ENCODE measurements at places on chromosomes 1 and 21.

DNA sequence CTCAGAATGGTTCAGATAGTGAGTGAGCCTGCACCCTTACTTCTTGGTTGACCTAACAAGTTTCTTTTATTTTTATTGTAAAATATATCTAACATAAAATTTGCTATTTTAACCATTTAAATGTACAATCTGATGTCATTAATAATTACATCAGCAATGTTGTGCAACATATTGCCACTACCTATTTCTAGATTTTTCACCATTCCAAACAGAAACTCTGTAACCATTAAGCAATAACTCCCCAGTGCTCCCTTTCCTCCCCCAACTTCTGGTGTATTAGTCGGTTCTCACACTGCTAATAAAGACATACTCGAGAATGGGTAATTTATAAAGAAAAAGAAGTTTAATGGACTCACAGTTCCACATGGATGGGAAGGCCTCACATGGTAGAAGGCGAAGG lies 76.2 kb upstream of the TENT5C start:
- no peak for DNase-seq

- DNase-seq = no peak
Measured at GRCh38 chr21:23963454-23963853, 1643.8 kb downstream of the MRPL39 start.

DNA sequence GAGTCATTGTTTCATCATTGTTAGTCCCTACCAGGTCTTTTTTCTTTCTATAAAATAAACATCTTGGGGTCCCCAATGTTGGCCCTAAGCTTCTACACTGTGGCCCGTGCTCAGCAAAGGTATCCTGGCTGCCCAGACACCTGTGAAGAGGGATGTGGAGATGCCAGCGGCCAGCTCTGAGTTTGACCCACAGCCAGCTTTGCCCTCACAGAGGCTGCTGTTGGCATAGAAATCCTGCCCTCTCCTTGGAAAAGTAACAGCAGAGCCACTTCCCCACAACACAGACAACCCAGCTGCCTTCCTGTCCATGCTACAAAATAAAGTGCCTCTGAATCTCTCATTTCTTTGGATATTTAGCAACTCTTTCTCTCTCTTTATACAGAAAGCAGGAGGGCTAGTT lies 6.0 kb downstream of the TRIM62 start:
- no peak for DNase-seq

- DNase-seq = no peak
Measured at GRCh38 chr21:36735724-36736320, 36.9 kb downstream of the SIM2 start.

- peak; percentile 4 for DNase-seq
Measured at GRCh38 chr1:107548276-107548675, 407.4 kb downstream of the NTNG1 start.

DNA sequence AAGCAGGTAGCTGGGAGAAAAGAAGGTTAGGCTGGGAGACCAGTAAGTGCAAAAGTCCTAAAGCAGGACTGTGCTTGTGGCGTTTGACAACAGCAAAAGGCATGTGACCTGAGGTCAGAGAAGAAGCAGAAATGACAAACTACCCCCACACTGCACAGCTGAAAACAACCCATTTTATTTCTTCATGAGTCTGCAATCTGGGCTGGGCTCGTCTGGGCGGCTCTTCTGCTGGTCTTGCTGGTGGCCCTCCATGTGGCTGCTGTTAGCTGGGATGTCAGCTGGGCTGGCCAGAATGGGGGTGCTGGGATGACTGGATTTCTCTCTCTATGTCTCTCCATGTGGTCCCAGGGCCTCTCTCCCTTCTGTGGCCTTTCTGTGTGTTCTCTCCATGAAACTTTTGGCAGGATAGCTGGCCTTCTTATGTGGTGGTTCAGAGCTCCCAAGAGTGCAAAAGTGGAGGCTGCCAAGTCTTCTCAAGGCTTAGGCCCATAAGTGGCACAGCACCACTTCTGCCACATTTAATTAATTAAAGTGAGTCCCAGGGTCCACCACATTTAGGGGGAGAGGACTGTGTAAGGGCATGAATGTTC lies 128.6 kb downstream of the RIPK4 start:
- DNase-seq = no peak

DNA sequence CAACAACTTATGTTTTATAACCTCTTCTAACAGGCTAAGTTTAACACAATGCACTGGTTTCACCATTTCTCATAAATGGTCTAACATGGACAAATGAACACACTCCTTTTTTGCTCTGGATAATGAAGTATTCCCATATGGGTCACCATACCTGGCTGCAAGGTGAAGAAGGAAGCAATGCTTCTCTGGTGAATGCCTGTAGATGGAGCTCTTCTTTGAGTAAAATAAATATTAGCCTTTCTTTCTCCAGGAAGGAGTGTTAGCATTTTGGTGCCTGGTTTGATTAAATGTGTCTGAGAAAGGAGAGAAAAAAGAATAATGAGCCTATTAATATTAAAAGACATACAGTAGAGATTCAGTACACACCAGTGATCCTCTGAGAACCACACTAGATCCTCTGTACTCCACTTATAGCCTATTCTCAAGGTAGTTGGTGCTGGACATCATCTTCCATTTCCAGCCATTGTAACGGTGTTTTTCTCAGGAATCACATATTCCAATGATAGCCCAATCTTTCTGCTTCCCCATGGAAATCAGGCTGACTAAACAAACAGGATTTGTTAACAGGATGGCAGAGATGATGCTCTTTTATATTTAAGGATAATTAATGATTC lies 17.6 kb downstream of the MTFR1L start:
- DNase-seq = no peak

DNA sequence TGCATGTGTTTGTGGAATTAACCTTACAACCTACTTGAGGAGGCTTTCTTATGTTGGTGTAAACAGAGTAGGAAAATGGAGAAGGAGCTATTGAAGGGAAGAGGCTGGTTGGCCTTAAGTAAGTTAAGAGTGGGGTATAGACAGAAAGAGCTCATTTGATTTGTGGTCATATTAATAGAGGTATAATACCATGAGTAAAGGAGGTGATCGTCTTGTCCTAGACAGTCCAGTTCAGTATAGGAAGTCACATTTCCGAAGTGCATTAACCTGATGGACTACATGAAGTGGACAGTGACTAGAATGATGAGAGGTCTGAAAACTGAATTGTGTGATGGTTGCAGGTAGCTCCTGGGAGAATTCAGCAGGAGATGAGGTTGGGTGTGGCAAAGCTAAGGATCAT lies 215.4 kb upstream of the ZC3H12A start:
- DNase-seq = no peak

GRCh38 chr1:110207831-110208230 lies 2.3 kb upstream of the KCNC4 start:
- DNase-seq = peak; percentile 26

GRCh38 chr1:110060034-110060661 lies 10.3 kb downstream of the ALX3 start:
- DNase-seq = no peak

DNA sequence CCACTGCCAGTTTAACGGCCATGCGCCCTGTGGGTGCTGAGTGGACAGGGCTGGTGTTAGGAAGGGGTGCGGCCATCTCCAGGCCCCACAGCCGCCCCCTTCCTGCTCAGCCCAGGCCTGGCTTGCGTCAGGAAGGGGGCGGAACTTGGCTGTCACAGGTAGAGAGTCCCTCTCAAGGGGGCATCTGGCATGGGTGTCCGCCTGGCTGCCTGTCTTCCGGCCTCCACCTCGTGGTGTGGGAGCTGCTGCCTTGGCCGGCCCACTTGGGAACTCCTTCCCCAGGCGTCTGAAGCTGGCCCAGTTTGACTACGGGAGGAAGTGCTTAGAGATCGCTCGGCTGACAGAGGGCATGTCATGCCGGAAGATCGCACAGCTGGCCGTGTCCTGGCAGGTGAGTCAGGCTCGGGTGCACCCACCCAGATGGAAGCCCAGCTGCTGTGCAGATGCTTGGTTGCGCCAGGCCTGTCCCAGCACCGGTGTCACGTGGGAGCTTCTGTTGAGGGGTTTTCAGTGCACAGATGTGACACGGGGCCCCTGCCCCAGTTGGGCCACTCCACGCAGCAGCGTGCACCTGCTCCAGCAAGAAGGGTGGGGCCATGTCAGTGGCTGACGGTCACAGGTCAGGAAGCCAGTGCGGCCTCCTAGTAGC lies 9.1 kb upstream of the ATAD3B start:
- DNase-seq = no peak

DNA sequence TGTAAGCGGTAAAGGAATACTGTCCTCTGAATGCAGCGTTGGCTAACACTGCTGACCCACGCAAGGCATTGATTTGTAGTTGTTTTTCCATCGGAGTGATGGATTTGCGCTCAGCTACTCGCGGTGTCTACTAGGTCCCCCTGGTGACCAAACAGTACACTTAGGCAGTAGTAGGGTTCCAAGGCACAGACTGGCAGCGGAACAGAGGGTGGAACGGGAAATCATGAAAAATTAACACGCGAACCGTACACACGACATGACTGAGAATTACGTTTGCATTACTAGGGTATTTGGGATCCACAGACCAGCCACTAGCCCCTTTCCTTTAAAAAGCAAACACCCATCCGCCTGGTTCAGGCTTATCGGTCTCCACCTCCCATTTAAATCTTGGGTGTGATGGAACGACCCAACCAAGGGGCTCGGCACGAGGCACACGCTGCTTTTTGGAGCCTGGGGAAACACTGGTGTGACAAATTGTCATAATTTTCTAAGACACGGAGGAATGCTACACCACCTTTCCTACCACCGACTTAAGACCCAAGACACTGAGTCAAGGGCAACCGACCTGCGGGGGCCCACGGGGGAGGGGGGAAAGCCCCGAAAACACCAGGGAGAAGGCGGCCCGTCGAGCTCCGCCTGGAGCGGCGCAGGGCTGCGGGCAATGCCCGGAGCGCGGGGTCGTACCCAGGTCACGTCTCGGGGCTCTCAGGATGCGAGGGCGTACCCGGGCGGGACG lies 699 bp downstream of the DIPK1A start:
- DNase-seq = peak; percentile 79

DNA sequence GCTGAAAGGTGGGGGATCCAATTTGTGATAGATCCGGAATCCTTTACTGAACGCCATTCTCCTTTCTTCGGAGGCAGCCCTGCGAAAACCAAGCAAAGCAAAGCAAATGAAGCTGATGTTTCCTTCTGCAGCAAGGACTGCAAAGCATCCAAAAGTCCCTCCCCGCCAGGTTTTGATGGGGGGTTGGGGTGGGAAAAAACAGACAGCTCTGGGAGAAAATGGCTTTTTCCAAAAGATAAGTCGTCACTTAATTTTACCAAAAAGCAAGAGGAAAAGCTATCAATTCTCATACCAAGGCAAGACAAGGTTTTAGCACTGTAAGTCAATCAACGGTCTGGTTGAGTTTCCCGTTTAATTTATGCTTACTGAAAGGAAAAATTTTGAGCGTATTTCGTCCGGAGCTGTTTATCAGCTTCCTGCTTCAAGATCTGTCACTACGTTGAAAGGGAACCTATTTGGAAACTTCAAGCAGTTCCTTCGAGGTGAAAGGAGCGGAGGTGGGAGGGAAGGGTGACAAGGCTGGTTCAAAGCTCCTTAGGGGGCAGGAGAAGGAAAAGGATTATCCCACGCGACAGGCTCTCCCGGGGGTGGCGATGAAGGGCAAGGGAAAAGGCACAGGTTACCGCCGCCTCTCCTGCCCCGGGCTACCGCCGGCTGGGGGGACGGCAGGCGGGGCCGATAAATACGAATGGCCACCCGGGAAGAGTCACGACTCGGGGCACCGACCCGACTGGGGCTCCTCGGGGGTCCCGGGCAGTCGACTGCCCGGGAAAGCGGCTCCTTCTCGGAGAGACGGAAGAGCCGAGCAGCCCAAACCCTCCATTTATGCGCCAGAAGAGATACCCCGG lies 750 bp downstream of the SYNJ1 start:
- DNase-seq = peak; percentile 10

- DNase-seq = no peak
Measured at GRCh38 chr1:84971957-84972356, 25.0 kb downstream of the MCOLN2 start.

DNA sequence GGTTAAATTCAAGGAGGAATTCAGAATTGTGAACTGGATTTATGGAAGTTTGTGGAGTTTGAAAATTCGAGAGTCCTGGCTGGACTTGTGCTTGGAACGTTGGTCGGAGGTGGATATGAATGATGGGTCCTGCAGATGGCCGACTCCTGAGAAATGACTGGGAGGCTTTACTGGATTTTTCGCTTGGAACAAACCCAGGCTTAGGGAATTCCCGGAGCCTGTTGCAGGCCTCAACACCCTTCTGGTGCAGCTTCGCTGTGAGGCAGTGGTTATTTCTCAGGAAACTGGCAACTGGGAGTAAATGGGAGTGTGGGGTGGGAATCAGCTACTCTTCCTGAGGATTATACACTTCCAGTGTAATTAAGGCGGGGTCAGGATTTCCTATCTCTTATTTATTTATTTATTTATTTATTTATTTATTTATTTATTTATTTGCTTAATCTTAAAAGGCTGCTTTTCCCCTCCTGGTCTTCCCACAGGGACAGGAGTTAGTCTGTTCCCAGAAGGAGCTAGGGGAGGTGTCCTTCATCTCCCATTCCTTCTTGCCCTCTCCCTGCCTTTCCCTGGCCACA lies 21.1 kb downstream of the MAPKAPK2 start:
- DNase-seq = peak; percentile 18

GRCh38 chr1:173062150-173062938 lies 11.6 kb upstream of the TNFSF18 start:
- peak; percentile 95 for DNase-seq

DNA sequence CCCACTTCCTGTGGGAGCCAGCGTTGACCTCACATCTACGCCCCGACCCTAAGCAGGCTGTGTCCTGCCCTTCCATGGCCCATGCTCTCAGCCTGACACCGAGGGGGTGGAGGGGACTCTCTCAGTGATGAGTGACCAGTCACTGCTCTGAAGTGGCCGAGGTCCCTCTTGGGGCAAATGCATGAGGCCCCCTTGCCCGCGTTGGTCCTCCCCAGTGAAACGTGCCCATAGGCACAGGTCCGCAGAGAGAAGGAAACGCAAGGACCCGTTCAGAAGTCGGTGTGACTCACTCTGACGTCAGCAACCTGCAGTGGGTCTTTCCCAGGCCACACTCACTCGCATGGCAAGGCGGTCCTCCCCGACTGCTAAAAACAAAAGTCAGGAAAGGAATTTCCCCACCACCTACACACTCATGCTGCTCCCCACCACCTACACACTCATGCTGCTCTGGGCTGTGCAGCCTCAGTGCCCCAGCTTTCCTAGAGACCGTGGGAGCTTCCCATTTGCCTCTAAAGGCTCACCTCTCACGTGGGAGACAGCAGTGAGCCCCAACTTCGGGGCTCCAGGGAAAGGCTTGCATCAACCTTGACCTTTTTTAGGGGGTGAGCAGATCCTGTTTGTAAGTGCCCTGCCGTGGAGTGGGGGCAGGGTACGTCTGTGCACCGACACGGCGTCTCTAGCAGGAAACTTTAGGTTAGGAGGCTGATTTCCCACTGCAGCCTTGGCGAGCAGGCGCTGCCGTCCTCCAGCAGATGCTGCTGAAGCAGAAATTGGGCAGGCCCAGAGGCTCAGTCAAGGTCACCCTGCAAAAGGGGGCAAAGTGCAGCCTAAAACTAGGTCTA lies 11.4 kb downstream of the UBASH3A start:
- peak; percentile 27 for DNase-seq

- peak; percentile 72 for DNase-seq
Measured at GRCh38 chr1:218463194-218464156, 118.3 kb downstream of the TGFB2 start.

GRCh38 chr21:42321231-42321630 lies 6.0 kb upstream of the TFF3 start:
- DNase-seq = no peak

- DNase-seq = no peak
Measured at GRCh38 chr21:32370998-32371766, 21.6 kb downstream of the URB1 start.

All from fibroblast of skin of right quadriceps (primary cell).